ENCODE measurements at places on chromosomes 12 and 14.
A peak's percentile ranks its signal among the peaks of the same experiment; 100 is the strongest.

GRCh38 chr12:213527-213932 lies 427 bp downstream of the SLC6A12 start:
- DNase-seq = no peak

- no peak for DNase-seq
Observed at GRCh38 chr12:75209812-75210138, at the start of gene KCNC2. Gene KCNC2 (minus strand): TSS chr12:75209839.

- DNase-seq = peak; percentile 74
Observed at GRCh38 chr12:6341417-6342139, at the start of gene TNFRSF1A. Gene TNFRSF1A (minus strand): TSS chr12:6342076. CDS start chr12:6341814, 262 bp downstream.

DNA sequence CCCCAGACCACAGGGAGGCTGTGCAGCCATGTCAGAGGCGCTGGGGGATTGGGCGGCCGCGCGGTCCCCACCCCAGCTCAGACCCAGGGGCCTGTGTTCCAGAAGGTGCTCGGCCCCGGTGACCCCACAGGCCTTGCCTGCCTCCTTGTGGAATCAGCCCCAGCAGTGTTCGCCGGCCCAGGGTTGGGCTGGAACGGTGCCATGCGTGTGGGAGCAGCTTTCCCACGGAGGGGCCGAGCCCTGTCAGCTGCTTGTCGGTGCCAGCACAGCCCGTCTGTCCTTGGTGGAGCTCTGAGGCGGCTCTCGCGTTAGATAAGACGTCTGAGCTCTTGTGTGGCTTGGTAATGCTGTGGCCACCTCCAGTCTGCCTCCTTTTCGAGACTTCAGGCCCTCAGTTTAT lies 8.5 kb downstream of the ZFYVE21 start:
- DNase-seq = no peak

DNA sequence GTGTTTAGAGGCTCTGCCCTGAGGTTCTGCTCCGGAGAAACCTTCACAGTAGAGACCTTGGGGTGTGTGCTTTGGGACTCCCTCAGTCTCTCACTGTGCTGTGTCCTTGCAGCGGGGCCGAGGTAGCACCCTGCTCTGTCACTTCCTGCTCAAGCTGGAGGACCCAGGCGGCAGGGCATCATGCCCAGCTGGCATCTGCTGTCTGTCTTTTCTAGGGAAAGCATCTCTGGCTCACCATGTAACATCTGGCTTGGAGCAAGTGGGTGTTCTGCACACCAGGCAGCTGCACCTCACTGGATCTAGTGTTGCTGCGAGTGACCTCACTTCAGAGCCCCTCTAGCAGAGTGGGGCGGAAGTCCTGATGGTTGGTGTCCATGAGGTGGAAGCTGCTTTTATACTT lies 124.5 kb downstream of the ESRRB start:
- no peak for DNase-seq

DNA sequence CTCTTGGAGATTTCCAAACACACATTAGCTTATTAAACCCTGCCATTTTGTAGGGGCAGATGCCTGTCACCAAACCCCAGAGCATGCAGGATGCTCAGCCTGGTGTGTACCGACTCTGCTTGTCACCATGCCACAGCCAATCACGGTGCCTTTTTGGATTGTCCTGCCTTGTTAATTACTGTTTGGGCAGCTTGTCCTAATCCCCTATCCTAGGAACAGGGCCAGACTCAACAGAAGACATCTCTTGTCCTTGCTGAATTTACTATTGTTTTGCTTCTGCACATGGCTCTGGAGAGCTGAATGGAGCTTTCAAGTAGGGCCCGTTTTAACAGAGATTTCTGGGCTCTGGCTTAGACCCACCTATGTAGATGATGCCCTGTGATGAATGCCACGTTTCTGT lies 388.5 kb downstream of the AACS start:
- no peak for DNase-seq

GRCh38 chr12:571795-572531 lies 91.3 kb downstream of the NINJ2 start:
- DNase-seq = peak; percentile 53

GRCh38 chr14:80427101-80427500 lies 215.8 kb upstream of the DIO2 start:
- no peak for DNase-seq

DNA sequence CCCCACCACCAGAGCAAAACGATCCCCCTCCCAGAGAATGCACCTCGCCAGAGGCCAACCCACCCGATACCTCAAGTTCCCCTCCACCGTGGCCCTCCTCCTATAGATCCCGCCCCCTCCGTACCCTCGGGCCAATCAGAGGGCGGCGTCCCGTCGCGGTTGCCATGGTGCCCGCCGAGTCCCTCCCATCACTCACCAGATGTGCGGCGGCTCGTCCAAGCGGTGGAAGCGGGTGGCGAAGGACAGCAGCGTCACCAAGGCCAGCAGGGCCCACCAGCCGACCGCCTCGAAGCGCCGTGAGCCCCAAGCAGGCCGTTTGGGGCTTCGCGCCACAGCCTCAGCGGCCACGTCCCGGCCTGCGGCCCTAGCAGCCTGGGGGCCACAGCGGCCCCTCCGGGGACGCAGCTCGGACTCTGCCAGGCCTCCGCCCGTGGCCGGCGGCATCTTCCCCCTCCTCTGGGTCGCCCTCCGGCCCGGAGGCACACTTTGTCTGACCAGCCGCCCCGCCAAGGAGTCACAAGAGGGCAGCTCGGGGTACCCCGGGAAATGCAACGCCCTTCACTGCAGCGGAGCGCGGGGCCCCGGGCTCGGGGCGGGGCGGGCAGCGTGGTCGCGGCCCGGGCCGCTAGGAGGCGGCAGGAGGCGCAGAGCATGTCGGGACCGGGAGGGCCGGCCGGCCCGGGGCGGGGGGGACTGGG lies at the start of gene POMT2:
Gene POMT2 (minus strand): TSS at position 646 of the 698 bp plus-strand sequence. CDS start 202 bp downstream, at position 444.
- peak; percentile 85 for DNase-seq

DNA sequence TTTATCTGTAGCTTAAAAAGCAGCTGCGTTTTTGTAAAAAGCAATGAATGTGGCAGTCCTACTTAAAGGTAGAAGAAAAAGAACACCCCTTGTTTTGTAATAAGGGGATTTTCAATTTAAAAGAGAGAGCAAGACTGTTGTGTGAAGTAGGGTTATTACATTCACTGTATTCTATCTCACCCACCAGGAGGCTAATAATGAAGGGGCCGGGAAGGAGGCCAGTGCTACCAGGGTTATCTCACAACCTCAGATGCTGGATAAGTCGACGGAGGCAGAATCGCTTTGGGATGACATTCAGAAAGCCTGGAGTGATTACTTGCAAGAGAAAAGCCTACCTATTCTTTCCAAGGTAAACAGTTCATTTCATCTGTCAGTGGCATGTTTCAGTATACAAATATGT lies 97.7 kb downstream of the RMST start:
- no peak for DNase-seq

GRCh38 chr14:77761205-77761931 lies 412 bp upstream of the SNW1 start:
- peak; percentile 63 for DNase-seq

DNA sequence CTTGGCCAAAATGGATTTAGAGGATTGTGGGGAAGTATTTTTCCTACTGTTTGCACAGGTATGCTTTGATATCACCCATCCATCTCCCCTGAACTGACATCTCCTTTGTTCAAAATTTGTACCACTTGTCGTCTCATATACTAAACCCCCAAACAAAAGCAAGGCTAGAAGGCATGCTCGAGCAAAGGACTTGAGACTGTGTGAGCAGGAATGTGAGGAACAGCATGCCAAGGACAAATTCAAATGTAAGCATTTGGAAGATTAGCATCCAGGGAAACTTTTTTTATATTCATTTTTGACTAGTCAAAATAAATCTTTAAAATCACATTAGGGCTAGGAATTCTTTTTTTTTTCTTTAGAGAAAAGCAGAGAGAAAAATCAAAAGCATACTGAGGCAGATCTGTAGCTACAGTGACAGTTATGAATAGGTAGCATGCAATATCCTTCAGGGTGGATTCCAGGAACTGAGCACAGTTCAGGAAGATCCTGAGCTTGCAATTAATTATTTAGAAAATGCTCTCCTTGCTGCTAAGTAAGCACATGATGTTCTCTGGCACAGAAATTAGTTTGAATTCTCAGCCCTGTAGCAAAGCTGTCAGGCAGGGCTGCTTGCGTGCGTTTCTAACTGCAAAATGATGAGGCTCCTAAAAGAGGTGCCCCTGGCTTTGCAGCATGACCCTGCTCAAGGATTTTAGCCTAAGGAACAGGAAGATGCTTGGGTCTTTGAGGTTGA lies 327.7 kb downstream of the LRIG3 start:
- no peak for DNase-seq

GRCh38 chr12:58176296-58176869 lies 235.0 kb downstream of the ATP23 start:
- DNase-seq = peak; percentile 40

- no peak for DNase-seq
Observed at GRCh38 chr14:92549859-92550230, 36.3 kb downstream of the RIN3 start.

DNA sequence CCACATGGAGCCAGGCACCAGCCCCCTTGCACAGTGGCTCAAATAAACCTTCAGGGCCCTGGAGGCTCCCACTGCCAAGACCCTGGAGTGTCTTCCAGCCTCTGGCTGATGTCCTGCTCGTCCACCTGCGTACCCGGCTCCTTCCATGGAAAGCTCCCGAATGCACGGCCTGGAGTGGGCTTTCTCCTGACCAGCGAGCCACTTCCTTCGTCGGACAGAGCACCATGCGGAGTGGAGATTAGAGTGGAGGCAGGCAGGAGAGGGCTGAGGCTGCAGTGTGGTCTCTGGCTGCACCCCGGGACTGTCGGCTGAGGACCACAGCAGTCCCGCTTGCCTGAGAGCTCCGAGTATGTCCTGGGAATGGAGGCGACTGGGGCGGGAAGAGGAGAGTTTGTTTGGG lies 93.7 kb upstream of the SFSWAP start:
- DNase-seq = no peak

DNA sequence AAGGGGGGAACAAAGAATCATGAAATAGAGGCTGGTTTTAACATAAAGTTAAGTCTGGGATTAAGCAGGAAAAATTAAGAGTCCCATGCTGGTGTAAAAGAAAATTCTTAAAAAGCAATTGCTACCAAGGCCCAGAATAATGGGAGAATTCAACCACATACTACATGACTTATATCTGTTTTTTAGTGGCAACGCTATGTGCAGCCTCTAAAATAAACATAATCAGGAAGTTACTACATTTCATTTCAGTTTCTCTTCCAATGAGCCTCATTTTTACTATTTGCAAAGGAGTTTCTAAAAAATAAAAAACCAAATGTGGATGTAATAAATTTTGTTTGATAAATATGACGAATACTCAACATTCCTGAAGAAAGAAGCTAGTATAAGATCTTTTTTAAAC lies 58.1 kb downstream of the CPNE8 start:
- no peak for DNase-seq

GRCh38 chr12:52398176-52398575 lies 8.0 kb downstream of the KRT82 start:
- no peak for DNase-seq

DNA sequence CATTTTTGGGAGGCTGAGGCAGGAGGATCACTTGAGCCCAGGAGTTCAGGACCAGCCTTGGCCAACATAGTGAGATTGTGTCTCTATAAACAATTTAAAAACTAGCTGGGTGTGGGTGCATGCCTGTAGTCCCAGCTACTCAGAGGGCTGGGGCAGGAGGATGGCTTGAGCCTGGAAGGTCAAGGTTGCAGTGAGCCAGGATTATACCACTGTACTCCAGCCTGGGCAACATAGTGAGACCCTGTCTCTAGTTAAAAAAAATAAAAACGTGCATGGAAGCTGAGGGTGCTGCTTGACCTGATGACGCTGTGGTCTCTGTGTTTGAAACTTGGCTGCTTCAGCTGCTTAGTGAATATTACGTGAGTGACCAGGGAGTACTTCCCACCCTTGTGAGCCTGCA lies 89.7 kb downstream of the PPP2R5C start:
- no peak for DNase-seq

DNA sequence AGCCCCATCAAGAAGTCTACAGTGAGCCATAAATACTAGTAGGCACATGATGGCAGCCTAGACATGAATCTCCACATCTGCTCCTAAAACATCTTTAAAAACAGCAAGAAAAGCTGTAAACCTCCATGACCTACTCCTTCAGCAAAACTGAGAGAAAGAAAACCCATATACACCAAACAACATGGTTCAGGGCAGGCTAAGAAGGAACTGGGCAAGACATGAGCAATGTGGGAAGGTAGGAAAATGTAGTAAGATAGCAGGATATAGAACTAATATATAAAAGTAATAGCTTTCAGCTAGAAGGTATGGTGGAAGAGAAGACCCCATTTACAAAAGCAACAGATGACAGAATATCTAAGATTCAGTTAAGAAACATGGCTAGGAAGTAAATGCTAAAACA lies 88.8 kb downstream of the RPS6KA5 start:
- no peak for DNase-seq

DNA sequence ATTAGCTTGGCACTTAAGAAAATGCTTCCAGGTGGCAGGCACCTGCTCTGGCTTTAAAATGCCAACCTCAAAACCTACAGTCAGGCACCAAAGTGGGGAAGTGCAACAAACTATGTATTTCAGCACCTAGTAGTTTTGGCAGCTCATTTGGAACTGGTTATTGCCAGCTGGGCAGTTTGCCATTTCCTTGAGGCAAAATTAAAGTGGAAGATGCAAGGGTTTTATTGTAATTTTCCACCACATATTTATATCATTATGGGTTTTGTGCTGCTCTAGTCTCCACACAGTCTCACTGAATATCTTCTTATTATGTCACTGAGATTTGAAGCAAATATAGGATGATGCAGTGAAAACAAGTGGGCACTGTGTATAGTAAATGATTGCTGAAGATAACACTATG lies 117.0 kb downstream of the PRKD1 start:
- DNase-seq = no peak

- DNase-seq = no peak
Observed at GRCh38 chr14:34776611-34777010, 62.2 kb upstream of the CFL2 start.

DNA sequence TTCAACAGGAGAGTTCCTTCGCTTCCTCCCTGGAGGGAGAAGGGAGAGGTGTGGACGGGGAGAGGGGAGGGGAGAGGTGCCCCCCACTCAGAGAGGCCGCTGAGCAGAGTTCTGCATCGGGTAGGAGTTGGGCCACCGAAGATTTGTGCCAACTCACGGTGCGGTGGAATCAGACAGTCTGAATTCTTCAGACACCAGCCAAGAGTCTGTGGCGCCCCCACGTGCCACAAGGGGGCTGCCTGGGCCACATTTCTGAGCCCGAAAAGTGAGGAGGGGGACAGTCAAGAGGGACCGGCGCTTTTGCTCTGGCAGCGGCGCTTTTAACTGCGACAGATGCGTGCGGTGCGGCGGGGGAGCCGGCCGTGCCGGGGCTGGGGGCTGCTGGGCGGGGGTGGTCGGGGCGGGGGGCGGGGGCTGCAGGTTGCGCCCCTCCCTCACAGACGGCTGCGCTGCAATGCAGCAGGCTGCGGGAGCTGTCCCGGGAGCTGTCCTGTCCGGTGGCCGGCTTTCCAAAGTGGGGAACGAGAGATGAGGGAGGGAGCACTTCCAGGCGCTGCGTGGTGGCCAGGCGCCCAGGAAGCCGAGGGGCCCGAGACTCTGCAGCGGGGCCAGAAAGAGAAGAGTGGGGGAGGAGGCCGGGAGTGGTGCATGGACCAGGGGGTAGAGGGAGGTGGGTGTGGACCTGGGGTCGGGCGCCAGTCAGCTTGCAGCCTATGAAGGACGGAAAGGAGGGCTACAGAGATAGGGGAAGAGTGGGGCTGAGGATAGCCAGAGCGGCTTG lies 975 bp upstream of the RTL1 start:
- DNase-seq = no peak

- DNase-seq = no peak
Observed at GRCh38 chr14:67815573-67816225, 691 bp downstream of the ZFYVE26 start.

GRCh38 chr12:46332260-46332659 lies 40.3 kb downstream of the SLC38A2 start:
- DNase-seq = no peak

- DNase-seq = no peak
Observed at GRCh38 chr14:90040411-90040810, 21.4 kb upstream of the KCNK13 start.

Measured in HuH-7 (cell line).